Cardiac atrium fibroblast (primary cell): ENCODE measurements at places on chromosomes 13 and 19. TPM values are rescaled to one million over a fixed set of nuclear protein-coding genes. Genes with fewer than 3 reads are reported as not detected.

EGLN2 gene
- 64.8 and 99.0 TPM in 2 replicates for total RNA-seq

HCN2 gene
- 4.2 and 5.6 TPM in 2 replicates for total RNA-seq

SCGB2B2 gene
- total RNA-seq: 5.2 TPM in 1 of 2 replicates, not detected in the other

PSG11 gene
- not detected in 2 replicates for total RNA-seq

MLLT1 gene
- 26.7 and 27.2 TPM in 2 replicates for total RNA-seq

ADPRHL1 gene
- 0.18 and 2.1 TPM in 2 replicates for total RNA-seq

ANGPTL8 gene
- not detected in 2 replicates for total RNA-seq
